GOT3 (cell line): ENCODE measurements at places on chromosomes 7 and 10.
A peak's percentile ranks its signal among the peaks of the same experiment; 100 is the strongest.

DNA sequence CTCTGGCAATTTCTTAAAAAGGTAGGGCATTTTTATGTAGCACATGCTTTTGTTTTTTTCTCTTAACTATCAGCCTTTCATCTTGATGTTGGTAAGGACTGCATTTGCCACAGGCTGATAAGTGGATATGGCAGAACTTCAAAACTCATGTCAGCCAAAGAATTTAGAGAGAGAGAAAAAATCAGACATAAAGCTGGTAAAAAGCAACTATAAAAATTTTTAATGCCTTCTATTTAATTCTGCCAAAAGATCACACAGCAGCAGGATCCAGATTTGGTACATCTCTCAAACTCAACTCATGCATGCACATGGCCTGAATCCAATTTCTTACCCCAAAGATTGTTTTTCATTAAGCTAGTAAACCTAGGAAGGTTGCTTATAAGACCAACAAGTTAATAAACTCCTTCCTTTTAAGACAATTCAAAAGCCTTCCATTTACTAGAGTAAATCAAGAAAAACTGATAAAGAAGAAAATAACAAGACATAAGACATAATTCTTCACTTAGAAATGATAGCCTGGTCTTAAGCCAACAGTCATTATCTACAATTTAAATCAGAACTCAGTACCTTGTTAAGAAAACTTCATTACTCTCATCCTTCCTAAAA lies 69.3 kb downstream of the GLI3 start:
- DNase-seq, result no peak

- DNase-seq, result no peak
Observed at GRCh38 chr7:117673839-117674238, 194.0 kb downstream of the CFTR start.

DNA sequence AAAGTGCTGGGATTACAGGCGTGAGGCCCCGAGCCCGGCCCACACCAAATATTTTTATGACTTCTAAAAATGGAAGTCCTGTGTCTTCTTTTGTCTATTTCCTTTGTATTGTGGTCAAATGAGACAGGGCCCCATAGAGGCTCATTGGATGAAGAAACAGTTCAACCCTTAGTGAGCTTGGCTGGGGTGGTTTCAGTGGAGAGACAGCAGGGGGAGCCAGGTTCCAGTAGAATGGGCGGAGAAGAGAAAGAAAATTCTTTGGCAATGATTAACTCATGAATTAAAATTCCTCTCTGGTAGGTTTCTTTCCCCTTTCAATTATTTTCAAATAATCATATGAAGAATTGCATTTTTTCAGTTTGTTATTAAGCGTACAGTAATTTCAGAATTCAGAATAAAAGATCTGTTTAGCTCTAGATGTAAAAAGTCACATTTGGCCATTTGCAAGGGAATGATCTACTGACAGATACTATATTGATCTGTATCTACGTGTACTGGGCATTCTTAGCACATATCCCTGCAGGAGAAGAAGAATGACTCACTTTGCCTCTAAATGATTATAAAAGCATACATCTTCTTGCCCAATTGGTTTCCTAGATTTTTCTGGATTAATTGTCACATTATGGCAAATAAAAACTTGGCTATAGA lies 43.2 kb downstream of the PNLIPRP3 start:
- DNase-seq, result no peak

DNA sequence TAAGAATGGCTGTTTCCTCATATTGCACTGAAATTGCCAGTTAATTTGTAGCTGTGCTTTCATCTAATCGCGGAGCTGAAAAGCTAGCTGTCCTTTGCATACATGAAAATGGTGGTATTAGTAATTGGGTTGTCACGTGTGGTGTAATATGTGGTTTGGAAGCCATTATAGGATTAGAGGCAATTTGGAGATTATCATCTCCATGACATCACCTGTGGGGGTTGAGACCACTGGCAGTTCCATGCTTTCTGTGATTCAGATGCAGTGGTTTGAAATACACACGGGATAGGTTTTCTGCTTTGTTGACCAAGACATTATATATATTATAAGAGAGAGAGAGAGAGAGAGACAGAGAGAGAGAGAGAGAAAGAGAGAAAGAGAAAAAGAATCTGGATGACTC lies 180.8 kb downstream of the RAB11FIP2 start:
- no peak for DNase-seq

- no peak for DNase-seq
Observed at GRCh38 chr7:154837622-154838021, 165.3 kb downstream of the PAXIP1 start.

DNA sequence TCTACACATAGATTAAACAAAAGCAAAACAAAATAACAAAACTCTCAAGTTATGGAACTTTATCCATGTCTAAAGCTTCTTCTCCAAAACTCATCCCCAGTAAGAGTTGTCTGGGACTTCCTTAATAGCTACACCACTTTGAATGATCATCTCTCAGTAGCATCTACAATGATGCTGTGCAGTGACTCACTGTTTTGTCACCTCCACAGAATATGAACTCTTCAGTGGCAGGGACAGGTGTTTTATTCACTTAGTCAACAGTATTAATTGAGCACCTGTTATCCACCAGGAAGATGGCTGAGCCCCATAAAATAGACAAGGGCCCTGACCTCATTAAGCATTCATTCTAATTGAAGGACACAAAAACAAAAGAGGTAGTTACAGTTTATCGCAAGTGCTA lies 350.7 kb downstream of the ELMO1 start:
- no peak for DNase-seq

GRCh38 chr7:26346611-26347203 lies 55.0 kb downstream of the SNX10 start:
- DNase-seq, result no peak

- DNase-seq, result no peak
Observed at GRCh38 chr7:84277628-84278224, 83.1 kb upstream of the SEMA3A start.

GRCh38 chr10:86668297-86669165 lies at the start of gene LDB3:
Gene LDB3, plus strand, starts transcription at chr10:86668511. Its CDS starts 181 bp downstream, at chr10:86668692.
- no peak for DNase-seq

DNA sequence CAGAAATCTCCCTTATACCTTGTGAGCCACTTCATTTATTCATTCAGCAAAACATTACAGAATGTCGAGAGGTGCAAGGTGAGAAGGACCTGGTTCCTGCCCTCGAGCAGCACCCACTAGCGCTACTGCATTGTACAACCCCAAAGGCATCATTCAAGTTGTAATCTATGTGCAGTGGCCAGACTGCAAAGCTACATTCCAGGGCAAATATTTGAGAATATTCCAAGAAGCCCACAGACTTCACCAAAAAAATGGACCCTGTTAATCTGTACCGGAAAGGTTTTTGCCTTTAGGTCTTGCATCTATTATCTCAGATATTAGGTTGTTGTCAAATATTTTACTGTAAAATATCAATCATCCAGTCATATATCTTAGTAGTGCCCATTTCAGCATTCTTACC lies 295.4 kb upstream of the FZD1 start:
- no peak for DNase-seq

DNA sequence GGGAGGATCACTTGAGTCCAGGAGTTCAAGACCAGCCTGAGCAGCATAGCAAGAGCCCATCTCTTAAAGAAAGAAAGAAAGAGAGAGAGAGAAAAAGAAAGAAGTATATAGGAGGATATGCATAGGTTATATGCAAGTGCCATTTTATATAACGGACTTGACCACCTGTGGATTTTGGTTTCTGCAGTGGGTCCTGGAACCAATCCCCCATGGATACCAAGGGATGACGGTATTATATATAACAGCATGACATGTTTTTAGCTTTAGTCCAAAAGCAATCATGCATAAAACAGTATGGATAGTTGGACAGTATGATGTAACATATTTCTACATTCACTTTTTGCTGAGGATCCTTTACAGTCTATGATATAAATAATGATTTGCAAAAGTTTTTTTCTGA lies 45.3 kb downstream of the DLD start:
- DNase-seq, result no peak

DNA sequence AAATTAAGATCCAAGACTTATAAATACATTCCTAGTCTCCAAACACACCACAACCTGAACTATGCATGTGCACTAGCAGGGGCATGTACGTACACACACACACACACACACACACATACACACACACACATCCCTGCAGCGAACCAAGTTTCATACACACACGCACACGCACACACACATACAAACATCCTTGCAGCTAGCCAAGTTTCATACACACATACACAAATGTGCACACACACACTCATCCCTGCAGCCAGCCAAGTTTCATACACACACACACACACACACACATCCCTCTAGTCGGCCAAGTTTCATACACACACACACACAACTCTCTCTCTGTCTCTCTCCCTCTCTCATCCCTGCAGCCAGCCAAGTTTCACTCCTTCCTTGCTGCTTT lies 82.7 kb upstream of the WIPF3 start:
- no peak for DNase-seq

- DNase-seq, result no peak
Observed at GRCh38 chr7:116152276-116152675, 58.1 kb upstream of the TES start.

- DNase-seq, result no peak
Observed at GRCh38 chr10:130932326-130933007, 379.1 kb downstream of the TCERG1L start.

DNA sequence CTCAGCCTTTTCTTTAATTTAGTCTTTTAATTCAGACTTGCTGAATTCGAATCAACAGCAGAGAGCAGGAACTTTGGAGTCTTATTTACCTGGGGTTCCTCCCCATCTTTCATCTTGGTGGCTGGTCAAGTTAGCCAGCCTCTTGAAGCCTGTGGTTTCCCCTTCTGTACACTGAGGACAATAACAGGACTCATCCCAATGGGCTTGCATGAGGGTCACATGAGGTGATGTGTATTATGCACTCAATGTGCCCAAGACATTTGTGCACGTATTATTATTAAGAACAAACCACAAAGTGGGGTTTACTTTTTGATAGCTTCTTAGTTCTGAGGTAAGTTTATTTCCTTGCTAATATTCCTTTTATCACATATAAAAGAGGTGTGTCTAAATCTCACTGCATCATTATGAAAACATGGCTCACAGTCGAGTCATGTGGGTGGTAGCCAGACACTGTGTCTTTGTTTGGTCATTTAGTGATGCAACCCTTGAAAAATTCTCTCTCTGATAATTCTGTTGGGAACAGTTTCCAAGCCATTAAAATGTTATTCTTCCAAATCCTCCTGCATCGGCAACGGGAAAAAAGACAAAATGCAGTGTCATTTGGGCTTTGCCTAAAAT lies 86.5 kb upstream of the GRB10 start:
- peak; percentile 24 for DNase-seq

GRCh38 chr10:71529207-71529827 lies 132.6 kb downstream of the CDH23 start:
- DNase-seq, result no peak

DNA sequence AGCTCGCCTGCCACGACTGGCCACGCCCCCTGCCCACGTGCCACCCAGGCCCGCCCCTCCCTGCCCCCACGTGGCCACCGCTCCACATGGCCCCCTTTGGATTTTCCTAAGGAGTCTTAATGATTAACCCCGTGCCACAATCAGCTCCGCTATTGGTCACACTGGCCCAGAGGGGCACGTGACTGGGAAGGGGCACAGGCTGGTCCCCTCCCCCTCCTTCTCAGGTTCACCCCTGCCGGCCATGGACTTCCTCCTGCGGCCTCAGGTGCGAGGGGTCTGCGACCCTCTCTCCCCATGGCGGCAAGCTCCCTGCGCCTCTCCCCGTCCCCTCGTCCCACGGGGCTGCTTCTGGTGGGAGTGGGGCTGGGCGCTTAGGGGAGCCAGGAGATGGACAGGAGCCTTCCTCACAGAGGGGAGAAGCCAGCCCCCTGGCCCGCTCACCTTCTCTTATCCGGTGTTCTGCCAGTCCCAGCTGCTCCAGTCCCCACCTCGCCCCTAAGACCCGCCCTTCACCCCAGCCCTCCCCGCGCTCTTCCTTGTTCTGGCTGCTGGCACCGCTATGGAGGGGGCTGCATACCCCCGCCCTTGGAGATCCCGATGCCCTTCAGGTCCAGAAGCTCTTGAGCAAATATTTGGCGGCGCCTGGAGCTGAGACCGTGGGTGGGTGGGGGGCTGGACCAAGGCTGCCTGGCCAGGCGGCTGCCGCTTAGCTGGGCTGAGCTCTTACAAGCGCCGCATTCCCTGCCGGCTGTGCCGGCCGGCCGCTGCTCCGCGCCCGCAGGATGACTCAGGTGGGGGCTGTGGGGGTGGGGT lies 3.2 kb downstream of the SLC4A2 start:
- no peak for DNase-seq

- no peak for DNase-seq
Observed at GRCh38 chr10:102287991-102288390, 42.7 kb downstream of the GBF1 start.

DNA sequence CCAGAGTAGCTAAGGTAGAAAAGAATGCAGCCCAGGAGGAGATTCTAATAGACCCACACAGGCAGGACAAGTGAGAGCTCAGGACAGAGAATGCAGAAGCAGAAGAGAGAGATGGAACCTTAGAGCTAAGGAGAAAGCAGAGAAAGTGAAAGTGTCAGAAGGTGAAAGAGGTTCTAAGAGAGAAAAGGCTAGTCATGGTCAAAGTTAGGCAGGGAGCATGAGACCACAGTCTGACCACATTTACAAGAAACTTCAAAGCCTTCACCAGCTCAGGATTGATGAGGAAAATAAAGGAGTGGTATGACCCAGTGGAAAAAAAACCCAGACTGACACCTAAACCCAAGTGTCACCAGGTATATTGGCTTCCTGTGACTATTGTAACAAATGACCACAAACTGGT lies 131.8 kb upstream of the WDR11 start:
- DNase-seq, result no peak

GRCh38 chr10:30836406-30836805 lies 195.3 kb downstream of the ZNF438 start:
- no peak for DNase-seq

- no peak for DNase-seq
Observed at GRCh38 chr10:116784035-116784434, 41.7 kb upstream of the HSPA12A start.

GRCh38 chr10:57222603-57223002 lies 861.5 kb upstream of the ZWINT start:
- no peak for DNase-seq

DNA sequence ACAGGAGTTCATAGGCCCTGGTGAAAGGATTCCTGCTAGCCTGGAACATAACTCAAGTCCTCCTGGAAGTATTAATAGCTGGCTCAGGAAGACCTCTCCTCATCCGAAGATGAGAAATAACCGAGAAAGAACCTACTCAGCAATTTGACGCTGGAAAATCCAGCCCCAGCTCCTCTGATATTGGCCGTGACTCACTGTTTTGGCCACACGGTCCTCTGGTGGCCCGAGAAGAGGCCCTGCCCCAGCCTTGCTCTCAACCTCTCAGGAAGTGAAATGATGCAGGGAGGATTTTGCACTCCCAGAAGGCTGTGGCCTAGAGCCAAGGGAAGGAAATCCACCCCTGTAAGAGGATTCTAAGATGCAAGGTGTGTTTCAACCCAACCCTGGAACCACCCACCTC lies 121.6 kb downstream of the MTPAP start:
- DNase-seq, result no peak

- DNase-seq, result no peak
Observed at GRCh38 chr10:26438534-26439341, 597 bp downstream of the APBB1IP start.
